CD4-positive, alpha-beta T cell treated with Interleukin-15 for 4 hours (primary cell): ENCODE measurements at places on chromosomes 1 and 21.

GRCh38 chr1:217482356-217483102 lies 148.4 kb downstream of the GPATCH2 start:
- DNase-seq: peak; percentile 7

DNA sequence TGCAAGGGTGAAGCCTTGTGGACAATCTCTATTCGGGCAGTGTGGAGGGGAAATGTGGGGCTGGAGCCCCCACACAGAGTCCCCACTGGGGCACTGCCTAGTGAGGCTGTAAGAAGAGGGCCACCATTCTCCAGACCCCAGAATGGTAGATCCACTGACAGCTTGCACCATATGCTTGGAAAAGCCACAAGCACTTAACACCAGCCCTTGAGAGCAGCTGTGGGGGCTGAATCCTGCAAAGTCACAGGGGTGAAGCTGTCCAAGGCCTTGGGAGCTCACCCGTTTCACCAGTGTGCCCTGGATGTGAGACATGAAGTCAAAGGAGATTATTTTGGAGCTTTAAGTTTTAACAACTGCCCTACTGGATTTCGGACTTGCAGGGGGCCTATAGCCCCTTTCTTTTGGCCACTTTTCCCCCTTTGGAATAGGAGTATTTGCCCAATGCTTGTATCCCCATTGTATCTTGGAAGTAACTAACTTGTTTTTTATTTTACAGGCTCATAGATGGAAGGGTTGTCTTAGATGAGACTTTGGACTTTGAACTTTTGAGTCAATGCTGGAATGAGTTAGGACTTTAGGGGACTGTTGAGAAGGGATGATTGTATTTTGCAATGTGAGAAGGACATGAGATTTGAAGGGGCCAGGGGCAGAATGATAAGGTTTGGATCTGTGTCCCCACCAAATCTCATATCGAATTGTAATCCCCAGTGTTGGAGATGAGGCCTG lies 16.3 kb upstream of the COL6A1 start:
- no peak for DNase-seq

DNA sequence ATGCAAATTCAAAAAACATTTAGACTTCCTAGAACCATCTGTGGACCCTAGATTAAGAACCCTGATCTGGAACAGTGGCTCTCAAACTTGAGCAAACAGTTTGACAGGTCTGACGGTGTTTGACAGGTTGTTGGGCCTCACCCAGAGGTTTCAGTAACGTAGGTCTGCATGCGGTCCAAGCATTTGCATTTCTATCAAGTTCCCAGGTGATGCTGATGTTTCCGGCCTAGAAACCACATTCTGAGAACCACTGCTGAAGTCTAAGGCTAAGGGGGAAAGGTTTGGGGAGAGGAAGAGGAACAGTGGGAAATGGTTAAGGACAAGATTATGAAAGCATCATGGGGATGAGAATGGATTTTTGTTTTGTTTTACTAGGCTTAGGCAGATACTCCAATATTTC lies 48.6 kb downstream of the MDM4 start:
- peak; percentile 14 for DNase-seq

DNA sequence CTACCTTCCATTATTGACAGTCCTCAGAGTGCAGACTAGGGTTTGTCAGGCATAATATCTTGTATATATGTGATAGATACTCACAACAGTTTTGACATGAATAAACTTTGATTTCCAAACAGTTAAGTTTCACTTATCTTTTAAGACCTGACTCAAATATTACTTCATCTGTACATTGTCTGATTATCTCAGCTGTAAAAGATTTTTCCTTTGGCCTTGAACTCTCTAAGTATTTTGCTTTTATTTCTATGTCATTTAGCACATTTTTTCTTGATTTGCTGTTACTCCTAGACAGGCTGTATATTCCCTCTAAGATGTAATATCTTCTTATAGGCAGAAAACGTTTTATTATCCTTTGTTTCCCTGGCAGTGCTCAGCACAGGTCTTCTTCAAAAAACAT lies 65.6 kb upstream of the DMRTA2 start:
- no peak for DNase-seq

- DNase-seq: no peak
These were observed 450.6 kb upstream of the DAB1 start for GRCh38 chr1:57874418-57874877.

DNA sequence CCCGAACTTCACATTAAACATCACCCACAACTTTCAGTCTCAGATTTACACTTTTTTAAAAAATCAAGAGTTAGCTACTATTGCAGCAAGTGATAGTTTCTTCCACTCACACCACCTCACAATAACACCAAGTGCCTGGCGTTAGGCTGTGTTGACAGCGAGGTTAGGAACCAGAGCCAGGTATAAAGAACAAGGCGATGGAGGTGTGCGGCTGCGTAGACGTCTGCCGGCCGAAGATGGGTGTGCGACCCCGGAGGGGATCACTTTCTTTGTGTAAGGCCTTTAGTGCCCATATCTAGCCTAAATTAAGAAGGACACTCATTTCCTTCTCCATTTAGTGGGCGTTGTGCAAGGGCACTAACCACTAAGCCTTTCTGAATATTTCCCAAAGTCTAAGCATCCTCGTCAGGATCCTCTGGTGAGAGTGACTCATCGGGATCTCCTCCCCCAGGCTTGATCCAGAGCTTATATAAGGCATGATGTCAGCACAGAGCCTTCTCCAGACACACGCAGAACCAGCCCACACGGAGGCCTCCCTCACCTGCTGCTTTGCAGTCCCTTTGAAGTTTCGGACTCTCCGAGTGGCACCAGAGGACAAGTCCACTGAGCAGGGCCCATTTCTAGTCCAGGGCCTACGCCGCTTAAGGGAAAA lies 11.8 kb downstream of the NHLH2 start:
- no peak for DNase-seq

GRCh38 chr1:22712502-22713271 lies 2.0 kb downstream of the EPHB2 start:
- no peak for DNase-seq

- DNase-seq: peak; percentile 32
These were observed 85.2 kb downstream of the TBX19 start for GRCh38 chr1:168365719-168366479.

DNA sequence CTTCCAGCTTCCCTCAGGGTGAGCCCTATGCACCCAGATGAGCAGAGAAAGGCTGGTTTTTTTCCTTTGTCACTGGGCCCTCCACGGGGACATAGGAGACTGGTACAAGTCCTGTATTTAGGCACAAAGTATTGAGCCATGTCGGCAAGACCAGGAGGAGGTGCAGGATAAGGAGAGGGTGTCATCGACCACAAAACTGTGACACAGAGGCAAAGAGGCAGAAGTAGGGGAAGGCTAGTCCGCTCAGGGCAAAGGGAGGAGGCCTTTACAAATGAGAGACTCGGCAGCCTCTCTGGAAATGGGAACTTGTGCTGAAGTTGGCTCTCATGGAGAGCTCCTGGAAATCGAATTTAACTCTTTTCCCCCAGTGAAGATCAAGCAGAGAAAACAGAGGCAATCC lies 70.7 kb upstream of the CAMK1G start:
- DNase-seq: no peak

GRCh38 chr1:116356067-116356466 lies 17.0 kb upstream of the ATP1A1 start:
- DNase-seq: no peak

GRCh38 chr1:45554198-45554597 lies 3.6 kb downstream of the AKR1A1 start:
- DNase-seq: no peak

GRCh38 chr1:47241114-47242113 lies 9.4 kb upstream of the TAL1 start:
- no peak for DNase-seq

DNA sequence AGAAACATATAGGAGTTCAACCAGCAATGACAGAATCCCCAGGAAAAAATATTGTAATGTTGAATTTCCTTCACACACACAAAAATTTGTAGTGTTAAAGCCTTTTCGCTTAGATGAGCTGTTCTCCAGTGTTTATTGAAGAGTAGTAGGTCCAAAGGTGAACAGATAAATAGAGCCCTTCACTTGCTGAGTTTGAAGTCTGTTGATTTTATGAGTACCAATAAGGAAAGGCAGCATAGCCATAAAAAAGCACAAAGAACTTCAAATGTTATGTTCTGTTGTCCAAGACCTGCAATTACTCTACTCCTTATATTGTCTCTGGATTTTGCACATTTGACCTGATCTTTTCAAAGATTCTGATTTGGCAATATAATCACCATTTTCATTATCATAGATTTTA lies 362.7 kb upstream of the B3GALT2 start:
- no peak for DNase-seq
